ENCODE measurements at places on chromosomes 12 and 14. TPM values are rescaled to one million over a fixed set of nuclear protein-coding genes. Genes with fewer than 3 reads are reported as not detected.

DNA sequence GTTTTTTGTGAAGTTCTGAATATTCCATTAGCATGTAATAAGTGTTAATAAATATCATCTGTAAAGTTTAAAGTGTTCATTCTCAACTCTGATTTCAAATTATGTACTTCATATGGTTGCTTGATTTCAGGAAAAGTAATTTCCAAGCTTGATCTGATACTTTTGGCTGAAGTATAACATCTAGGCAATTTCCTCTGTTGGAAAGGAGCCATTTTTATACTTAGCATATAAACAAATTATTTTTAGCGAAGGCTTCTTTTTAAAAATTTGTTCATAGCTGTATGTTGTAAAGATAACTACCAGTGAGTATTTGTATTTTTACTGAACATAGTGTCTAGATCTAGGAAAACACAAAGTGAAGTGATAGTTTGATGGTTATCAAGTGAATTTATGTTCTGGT, 153.4 kb upstream of the TMTC2 start:
- no peak for DNase-seq

MMP19 gene
- 1.5 TPM for polyA plus RNA-seq

- no peak for DNase-seq
Observed at GRCh38 chr14:84592770-84593169, 937.2 kb upstream of the FLRT2 start.

GRCh38 chr14:79890527-79890926, 320.8 kb downstream of the DIO2 start:
- no peak for DNase-seq

NRIP2 gene
- 29.7 TPM for polyA plus RNA-seq

- DNase-seq = no peak
Observed at GRCh38 chr12:117680312-117680711, 288.5 kb downstream of the KSR2 start.

GRCh38 chr14:59374048-59374447, 91.1 kb downstream of the GPR135 start:
- DNase-seq = no peak

DNA sequence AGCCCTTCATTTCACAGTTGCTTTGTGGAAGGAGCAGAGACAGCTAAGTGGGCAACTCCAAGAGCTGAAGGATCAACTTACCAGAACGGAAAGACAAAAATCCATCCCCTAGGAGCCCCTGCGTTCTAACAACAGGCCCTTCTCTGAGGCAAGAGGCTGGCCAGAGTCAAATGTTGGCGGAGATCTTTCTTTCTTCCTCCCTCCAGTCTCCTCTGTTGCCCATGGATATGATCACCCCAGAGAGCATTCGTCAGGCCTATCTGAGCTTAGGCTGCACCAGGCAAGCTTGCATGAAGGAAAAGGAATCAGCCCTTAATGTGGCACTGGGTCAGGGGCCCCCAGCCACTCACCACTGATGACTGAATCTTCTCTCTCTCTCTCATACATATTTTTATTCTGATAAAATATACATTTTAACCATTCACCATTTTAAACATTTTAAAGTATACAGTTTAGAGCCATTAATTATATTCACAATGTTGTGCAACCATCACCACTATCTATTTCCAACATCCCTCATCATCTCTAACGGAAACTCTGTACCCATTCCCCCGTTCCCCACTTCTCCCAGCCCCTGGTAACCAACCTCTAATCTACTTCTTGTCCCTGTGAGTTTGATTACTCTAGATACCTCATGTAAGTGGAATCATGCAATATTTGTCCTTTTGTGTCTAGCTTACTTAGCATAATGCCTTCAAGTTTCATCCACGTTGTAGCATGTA, 52.9 kb upstream of the CCND2 start:
- no peak for DNase-seq

- DNase-seq = no peak
Observed at GRCh38 chr12:120581998-120582397, 796 bp upstream of the POP5 start.

DNA sequence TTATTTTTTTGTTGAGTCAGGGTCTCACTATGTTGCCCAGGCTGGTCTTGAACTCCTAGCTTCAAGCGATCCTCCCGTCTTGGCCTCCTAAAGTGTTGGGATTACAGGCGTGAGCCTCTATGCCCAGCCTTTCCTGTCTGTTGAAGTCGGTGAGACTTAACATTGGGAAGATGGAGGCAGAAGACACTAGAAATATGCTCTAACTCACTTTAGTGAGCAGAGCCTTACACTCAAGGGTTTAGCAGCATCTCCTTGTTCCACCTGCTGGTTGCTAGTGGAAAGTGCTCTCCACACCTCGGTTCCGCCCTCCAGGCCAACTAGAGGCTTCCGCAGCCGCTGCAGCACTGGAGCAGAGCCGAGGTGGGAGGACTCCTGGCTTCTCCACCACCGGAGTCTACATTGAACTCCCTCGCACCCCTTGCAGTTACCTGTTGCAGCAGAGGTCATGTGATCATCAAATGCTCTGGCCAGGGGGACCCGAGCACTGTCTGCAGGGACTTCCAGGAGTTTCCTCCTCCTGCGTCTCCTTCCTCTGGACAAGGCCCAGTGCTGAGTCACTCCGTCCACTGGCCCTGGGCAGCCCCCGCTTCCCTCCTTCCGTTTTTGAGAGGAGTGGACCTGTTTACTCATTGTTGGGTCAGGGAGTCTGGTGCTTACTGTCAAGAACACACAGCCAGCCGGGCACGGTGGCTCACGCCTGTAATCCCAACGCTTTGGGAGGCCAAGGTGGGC, 9.4 kb upstream of the HVCN1 start:
- peak; percentile 72 for DNase-seq

NKX2-1 gene
- polyA plus RNA-seq = not detected

GRCh38 chr14:103820908-103821307, 26.5 kb downstream of the PPP1R13B start:
- no peak for DNase-seq

DNA sequence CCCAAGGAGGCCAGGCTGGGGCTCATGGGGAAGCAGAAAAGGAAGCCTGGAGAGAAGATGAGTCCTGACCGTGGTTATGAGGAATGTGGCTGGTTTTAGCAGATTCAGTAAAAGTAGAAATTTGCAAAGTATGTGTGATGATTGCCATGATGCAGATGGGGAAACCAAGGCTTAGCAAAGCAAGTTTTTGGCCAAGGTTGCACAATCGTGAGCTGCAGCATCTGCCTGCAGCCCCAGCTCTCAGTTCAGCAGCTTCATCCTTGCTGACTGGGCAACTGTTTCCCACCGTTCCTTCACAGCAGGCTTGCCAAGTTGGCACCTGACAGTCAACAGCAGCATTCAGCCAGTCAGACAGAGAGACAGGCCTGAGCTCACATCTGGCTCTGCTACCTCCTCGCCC, 656.7 kb downstream of the MED13L start:
- DNase-seq = no peak

PLEKHG3 gene
- 83.8 TPM for polyA plus RNA-seq

GRCh38 chr14:31926123-31926522, 151.0 kb upstream of the ARHGAP5 start:
- no peak for DNase-seq

OR9K2 gene
- polyA plus RNA-seq = not detected

- DNase-seq = no peak
Observed at GRCh38 chr14:54789781-54790480, 112.7 kb downstream of the GCH1 start.

DNA sequence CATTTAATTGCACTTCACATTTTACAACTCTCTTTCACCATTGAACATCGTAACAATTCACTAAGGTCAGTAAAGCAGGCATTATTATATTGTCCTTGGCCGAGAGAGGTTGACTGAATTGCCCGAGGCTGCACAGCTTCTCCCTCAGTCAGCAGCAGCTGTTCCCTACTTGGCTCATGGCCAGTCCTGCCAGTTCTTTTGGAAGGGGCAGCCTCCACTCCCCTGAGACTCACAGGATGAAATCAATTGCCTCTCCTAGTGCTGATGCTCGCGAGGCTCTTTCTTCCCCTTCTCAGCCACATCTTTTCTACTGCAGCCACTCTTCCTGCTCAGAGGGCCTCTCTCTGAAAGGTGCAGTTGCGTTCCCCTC, 79.9 kb upstream of the KCNA1 start:
- DNase-seq = no peak
